ENCODE measurements at places on chromosomes 7 and 10.

DNA sequence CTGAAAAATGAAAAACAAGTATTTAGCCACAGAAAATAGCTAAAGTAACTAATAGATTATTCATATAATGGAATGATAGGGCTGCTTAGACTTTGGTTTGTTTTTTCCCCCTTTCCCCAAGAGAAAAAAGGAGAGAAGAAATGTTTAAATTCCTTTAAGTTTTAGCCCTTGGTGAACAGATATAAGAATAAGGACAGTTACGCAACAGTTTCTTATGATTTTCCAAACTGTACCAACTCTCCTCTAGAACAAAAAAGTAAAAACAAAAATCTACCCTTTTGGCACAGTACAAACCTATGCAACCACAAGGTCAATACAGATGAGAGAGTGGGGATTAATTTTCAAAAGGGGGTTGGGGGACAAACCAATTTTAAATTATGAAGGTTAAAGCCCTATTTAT is 227.7 kb downstream of the CHCHD3 start:
- no peak for DNase-seq

DNA sequence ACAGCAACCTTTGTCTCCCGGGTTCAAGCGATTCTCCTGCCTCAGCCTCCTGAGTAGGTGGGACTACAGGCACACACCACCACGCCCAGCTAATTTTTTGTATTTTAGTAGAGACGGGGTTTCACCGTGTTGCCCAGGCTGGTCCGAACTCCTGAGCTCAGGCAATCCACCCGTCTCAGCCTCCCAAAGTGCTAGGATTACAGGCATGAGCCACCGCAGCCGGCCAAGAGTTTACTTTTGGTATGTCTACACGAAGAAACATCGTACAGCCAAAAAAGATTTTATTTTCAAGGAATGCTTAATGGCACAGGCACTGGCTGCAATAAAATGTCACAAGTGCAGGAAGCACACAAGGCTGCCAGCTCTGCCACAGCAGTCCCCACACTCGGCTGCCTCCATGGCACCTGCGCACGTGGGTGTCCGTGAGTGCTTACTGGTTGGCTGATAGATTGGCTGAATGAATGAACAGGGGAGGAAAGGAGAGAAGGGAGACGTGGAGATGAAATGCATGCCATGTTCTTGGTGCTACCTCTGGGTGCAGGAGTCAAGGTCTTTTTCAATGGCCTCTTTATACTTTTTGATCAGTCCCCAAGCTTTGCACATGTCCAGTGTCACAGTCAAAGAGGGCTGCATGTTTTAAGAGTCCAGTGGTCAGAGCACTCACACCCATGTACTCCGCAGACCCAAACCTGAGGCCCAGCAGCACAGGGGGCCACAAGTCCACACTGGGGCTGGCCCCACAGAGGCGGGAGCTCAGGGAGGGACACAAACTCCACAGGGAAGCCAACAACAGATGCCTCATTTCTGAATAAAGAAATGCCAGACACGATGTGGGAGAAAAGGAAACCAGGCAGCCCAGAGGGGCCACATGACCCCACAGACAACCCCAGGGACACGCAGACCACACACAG is 198.2 kb downstream of the MAD1L1 start:
- DNase-seq = no peak

DNA sequence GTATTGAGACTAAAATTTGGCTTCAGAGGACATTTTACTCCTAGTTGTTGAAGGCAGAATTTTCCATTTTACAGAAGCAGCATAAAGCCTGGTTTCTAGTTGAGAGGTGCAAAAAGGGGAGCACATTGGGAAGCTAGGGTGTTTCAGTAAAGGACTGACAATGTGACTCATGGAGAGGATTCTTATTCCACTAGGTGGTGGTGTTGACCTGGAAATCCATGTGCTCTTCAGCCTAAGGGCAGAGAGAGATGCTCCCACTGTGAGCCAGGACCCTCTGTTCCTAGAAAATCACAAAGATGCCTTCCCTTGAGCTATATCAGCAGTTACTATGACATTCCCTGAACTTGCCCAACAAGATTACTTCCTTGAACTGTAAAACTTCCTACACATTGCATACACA is 687.8 kb downstream of the IPMK start:
- DNase-seq = peak; percentile 37

DNA sequence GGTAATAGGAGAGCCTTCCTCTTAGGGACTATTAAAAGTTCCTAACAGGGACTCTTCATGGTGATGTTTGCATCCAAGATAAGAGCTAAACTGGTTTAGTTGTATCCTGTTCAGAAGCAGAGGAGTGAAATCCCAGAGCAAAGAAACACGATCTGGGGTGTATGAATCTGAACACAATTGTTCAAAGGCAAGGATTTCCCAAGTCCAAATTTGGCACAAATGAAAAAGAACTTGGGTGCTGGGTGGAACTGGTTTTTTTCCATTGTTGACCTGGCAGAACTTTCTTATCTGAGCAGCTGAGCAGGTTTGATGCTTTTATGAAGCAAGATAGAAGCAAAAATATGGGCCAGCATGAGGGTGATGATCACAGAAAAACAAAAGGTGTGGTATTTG is 6.0 kb downstream of the AGFG2 start:
- no peak for DNase-seq

DNA sequence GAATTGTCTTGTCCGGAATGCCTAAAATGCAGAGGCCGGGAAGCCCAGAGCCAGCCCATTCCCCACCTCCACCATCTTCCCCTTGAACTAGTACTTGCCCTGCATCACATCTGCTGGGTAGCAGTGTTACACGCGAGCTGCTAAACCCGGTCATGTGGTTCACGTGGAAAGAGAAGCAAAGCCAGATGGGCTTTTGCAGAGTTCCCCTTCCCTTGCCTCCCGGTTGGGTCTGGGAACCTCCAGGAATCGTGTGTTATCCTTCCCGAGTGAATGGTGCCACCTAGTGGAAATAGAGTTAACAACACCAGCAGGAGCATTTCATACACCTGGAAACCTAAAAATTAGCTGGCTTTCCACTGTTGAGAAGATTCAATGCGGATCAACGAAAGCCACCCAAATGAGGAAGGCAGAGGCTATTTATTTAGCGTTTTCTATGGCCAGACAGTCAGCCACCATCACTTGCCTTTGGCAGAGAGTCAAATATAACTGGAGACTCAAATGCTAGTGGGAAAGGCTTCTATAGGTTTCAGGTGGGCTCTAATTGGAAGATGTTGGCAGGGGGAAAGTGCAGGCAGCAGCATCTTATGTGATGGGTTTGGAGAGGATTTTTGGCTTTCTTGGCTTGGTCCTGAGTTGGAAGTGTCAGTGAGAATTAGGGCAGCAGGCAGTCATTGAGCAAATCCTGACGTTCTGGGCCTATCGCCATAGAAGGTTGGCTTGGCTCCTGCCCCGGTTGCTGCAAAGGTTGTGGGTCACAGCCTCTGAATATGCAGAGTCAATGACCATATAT is 12.9 kb upstream of the DENND2A start:
- DNase-seq = peak; percentile 80

DNA sequence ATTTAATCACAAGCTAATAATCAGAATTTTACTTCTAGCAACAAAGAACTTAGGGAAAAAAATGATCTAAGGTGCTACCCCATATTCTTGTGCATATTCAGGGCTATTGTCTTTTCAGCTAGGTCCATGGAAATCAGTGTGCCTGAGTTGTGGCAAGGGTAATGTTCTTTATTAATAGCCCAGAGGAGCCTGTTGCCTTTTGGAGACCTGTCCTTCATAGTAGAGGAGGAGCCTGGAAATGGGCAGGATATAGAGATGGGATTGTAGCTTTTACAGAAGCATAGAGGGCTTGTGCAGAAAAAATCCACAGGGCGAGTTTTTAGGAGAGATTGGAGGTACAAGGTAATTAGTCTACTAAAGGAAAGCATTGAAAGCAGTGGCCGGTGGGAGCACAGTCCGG is 38.9 kb downstream of the AGK start:
- DNase-seq = no peak

GRCh38 chr7:27148031-27148755 is 619 bp upstream of the HOXA6 start:
- DNase-seq = no peak

GRCh38 chr10:102644066-102644645 is at the start of gene TRIM8:
Gene TRIM8, plus strand, starts transcription at chr10:102644479. Its CDS starts 139 bp downstream, at chr10:102644618.
- peak; percentile 36 for DNase-seq

GRCh38 chr7:36862771-36863261 is 138.5 kb upstream of the AOAH start:
- DNase-seq = no peak

DNA sequence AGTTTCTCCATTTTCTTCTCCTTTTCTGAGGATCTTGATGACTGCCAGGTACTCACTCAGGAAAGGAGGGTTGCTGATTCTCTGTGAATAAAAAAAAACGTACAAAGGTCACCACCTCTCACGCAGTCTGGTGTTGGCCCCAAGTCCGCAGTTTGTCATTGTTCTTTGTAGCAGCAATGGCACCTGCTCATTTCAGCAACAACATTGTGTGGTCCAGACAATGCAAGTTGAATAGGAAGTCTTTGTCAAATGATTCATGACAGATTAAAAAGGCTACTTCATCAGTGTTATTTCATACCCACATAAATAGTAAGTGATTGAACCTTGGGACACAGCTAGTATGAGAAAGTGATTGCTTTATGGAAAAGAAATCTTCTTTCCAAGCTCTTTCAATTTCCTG is 653.5 kb upstream of the MGMT start:
- no peak for DNase-seq

DNA sequence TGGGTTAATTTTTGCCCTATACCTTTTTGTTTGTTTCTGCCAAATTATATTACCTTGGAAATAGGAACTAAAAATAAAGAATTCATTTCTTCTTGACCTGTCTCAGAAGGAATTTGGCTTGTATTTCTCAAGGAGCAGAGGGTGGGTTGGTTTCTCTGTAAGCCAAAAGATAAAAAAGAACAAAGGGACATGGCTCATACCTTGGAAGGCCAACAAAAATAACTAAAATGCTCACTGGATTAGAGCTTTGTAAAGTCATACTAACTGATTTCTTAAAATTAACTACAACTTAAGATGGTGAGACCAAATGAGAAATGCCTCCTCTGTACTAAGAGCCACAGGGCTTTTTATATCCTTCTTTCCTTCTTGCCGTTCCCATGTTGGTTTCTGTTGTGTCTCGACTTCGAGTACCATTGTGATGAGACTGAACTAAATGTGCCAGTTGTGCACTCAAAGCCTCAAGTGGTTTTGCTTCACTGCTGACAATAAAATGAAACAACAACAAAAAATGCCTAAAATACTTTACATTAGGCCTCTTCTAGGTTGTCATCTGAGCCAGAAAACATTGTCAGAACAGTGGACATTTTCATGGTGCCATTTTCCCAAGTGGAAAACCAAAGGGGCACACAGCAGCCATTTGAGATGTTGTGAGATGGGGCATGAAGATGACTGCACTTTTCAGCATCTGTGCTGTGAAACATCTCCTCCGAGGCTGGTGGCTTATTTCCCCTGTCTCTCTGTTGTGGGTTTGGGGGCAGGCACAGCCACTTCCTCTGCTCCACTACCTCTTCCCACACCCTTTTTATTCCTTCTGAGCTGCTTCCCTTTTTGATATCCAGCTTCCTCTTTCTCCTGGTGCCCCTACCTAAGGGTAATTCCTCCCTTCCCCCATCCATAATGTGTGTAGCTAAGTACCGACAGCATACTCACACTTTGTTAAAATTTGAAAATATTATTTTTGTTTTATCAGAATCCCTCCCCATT is 51.8 kb upstream of the AGR3 start:
- DNase-seq = peak; percentile 50

DNA sequence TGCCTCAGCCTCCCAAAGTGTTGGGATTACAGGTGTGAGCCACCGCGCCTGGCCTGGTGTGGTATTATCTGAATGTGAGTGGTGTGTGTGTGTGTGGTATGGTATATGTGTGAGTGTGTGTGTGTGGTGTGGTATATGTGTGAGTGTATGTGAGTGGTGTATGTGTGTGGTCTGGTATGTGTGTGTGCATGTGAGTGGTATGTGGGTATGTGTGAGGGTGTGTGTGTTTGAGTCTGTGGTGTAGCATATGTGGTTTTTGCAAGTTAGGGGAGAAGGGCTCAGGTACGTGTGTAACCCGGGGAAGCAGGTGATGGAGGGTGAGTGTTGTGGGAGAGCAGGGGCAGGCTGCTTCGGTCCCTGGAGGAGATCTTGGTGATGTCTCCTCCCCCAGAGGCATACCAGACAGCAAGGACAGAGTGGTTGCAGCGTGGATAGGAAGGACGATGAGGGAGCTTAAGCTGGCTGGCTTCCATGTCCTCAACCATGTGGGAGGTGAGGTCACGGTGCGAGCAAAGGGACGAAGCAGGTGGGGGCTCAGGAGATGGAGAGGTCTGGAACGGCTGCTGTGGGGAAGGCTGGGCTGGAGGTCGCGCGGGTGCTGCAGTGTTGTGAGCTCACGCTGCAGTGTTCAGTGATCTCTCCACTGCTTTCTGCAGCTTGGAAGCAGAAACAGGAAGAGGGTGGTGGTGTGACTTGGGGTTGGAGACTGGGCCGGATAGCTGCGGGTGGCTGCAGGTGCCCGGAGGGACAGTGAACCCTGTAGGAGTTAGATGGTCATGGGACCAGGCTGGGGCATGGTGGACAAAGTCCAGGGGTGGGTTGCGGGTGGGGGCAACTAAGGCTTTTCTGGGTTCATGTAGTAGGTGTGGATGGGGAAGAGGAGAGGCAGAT is 5.0 kb downstream of the ZYX start:
- no peak for DNase-seq

- no peak for DNase-seq
These were observed 661.1 kb downstream of the PCDH15 start for GRCh38 chr10:54139819-54140428.

- no peak for DNase-seq
These were observed 9.2 kb downstream of the DNA2 start for GRCh38 chr10:68462536-68462935.

- DNase-seq = peak; percentile 11
These were observed 5.7 kb downstream of the BLVRA start for GRCh38 chr7:43764039-43764761.

- DNase-seq = no peak
These were observed 60.1 kb downstream of the CARD11 start for GRCh38 chr7:2983586-2983985.

All from NCI-H345 (cell line).